MG63 (cell line): ENCODE measurements at places on chromosomes 4 and X. TPM values are rescaled to one million over a fixed set of nuclear protein-coding genes. Genes with fewer than 3 reads are reported as not detected.

GRCh38 chr4:69075061-69075792 lies 21.0 kb upstream of the UGT2B7 start:
- DNase-seq = no peak

GRCh38 chrX:8591501-8591900 lies 126.9 kb downstream of the VCX3B start:
- DNase-seq = no peak

DNA sequence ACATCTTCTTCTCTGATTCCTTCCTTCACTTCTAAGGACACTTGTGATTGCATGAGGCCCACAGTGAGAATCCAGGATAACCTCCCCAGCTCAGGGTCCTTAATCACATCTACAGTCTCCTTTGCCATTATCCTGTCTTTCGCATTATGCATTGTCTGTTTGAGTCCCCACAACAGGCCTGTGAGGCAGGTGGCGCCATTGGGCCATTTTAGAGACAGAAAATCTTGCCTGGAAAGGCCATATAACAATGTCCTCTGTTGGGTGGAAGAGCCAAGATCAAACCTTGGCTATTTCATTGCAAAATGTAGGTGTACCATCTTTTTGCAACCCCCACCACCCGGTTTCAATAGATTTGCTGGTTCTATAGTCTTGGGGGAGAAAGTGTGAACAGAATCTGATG lies 11.8 kb upstream of the DCUN1D4 start:
- DNase-seq = peak; percentile 74

STEEP1 gene
- total RNA-seq = 50.8 and 60.2 TPM in 2 replicates

- DNase-seq = no peak
Measured at GRCh38 chr4:185638548-185639301, 103.4 kb upstream of the PDLIM3 start.

GRCh38 chr4:169870507-169870906 lies 112.8 kb upstream of the HPF1 start:
- no peak for DNase-seq

CENPVL2 gene
- not detected in 2 replicates for total RNA-seq

- no peak for DNase-seq
Measured at GRCh38 chr4:133127500-133127899, 21.6 kb upstream of the PCDH10 start.

DNA sequence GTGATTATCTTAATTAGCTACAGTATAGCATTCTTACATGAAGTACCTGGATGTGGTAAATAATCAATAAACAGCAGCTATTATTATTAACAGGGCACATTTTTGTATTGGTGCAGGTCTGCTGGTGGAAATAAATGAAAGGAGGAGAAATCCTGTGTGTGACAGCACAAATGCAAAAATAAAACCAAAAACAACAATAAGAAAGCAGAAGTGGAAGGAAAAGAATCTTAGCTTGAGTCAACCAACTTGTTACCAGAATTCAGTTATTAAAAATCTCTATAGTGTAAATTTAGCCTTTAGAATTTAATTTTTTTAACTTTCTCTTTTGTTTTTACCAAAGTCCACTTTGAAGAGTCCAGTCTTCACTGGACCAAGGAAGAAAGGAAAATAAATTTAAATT lies 63.1 kb upstream of the LSM6 start:
- no peak for DNase-seq

DNA sequence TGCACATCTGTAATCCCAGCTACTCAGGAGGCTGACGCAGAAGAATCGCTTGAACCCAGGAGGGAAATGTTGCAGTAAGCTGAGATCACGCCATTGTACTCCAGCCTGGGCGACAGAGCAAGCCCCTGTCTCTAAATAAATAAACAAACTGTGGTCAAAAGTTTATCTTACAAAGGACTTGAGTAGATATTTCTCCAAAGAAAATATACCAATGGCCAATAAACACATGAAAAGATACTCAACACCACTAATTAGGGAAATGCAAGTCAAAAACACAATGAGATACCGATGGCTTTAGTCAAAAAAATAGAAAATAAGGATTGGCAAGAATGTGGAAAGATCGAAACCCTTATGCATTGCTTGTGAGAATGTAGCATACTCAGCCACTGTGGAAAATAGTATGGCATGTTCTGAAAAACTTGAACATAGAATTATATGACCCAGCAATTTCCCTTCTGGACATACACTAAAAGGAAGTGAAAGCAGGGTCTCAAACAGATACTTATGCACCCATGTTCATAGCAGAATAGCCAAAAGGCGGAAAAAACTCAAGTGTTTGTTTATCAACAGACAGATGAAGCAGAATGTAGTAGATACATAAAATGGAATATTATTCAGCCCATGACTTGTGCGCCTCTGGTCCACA lies 2.0 kb upstream of the CFAP97 start:
- no peak for DNase-seq

DNA sequence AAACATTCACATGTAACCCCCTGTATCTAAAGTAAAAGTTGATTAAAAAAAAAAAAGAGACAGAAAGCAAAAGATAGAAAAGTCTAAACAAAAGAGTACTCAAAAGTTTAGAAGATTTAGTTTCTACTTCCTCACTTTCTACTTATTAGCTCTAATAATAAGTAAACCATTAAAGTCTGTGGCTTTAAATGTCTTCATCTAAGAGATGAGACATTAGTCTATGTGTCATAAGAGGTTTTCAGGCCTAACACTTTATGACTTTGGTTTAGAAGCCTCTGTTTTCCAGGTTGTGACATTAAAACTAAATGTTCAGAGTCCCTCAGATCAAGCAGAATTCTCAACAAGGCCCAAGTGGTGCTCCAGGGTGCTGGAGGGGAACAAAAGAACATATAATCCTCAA lies 42.2 kb upstream of the GUCY1A1 start:
- DNase-seq = no peak

CCSER1 gene
- not detected in 2 replicates for total RNA-seq

ART3 gene
- total RNA-seq = not detected in 2 replicates
